ENCODE measurements at places on chromosomes 2 and 18.

DNA sequence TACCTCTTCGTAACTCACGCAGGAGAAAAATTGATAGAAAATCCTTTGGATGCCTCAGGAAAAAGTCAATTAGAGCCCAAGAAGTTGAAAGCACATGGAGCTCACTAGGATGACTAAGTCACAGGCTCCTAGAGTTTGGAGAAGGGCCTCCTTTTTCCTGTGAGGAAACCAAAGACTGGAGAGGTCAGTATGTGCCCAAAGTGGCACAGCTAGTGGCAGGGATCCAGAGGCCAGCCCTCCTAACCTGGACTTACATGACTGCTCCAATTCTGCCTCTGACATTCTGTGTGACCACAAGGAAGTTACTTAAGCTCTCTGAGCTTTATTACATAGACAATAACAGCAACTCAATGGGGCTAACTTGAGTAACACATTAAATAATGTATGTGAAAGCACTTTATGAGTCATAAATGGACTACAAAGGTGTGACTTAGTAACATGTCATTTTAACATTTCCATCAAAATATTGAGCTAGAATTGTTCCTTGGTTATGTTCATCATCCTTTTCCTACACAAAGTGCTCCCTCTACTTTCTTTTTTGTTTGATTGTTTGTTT lies 91.6 kb downstream of the DHRS9 start:
- DNase-seq = no peak

DNA sequence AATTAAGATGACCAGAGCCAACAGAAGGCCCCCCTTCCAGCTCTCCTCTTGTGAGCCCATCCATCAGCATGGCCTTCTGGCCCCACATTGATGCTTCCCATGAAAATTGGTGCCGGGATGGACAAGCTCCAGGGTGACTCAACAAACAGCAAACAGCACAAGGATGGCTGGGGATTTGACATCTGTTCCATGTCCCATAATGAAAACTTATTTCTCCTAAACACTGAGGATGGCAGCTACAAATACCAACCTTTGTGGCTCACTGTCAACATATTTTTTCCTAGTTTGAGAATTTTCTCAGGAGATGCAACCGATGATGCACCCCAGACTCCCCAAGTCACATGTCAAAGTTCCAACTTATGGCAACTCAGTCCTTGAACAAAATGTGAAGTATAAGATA lies 169.6 kb upstream of the SIX2 start:
- no peak for DNase-seq

- DNase-seq = no peak
Observed at GRCh38 chr2:4175343-4175742, 472.0 kb downstream of the DCDC2C start.

DNA sequence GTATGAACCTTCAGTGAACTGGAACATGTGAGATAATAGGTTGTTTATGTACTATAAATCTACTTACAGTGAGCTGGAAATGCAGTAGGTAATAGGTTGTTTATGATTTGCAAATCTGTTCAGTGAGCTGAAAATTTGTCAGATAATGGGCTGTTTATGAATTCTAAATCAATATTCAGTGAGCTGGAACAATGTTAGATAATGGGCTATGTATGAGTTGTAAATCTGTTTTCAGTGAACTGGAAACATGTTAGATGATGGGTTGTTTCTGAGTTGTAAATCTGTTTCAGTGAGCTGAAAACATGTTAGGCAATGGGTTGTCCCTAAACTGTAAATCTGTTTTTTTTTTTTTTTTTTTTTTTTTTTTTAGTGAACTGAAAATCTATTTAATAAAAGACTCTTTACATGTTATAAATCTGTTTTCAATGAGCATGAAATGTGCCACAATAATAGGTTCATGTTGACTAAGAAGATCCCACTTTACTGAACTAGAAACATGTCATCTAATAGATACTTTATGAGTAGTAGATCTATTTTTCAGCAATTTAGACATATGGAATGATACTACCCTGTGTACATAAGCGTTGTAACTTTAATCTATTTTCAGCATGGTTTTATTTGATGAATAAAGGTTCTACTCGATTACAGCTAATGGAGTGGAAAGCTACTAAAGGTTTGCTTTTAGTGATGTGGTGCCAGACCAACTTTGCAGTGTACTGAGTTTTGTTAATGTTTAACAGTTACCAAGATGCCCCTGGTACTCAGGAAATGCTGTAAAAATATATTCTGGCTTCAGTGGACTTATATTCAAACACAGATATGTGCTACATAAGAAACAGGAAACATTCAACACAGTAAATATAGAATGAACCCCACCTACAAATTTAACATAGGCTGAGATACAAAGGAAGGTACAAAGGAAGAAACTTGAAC lies 1471.8 kb downstream of the LRP1B start:
- DNase-seq = no peak

DNA sequence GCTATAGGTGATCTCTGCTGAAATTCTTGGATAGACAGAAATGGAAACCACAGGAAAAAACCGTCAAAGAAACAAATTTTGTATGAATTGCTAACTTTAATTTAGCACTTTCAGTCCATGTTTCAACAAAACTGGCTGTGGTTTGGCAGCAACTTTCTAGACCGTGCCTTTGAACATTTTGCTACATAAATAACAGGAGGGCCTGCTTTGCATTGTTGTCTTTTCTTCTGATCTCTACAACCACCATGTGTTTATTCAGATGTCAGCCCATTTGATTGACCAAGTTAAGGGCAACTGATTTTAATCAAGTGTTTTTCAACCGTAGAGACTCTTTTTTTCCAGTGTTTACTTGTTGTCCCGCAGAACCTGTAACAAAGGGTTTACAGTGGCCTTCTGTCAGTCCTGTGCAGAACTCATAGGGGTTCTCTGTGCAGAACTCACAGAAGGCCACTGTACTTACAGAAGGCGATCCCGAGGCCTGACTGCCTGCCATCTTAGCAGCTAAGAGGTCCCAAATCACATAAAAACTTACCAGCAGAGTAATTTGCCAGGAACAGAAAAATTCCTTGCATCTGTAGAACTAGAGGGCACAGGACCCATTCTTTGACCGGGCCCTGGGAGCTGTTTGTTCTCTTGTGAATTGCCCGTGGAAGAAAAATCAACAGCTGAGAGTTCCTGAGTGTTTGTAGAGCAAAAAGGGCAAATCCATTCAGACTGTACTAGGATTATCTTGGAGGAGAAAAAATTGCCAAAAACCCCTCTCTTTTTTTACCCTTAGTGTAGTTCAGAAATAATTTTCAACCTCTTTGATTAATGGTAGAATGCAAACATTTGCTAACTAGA lies 120.6 kb downstream of the PRKRA start:
- no peak for DNase-seq

All from activated T-cell treated with anti-CD3 and anti-CD28 coated beads for 4 hours (primary cell).